Lower leg skin (tissue), 4 donors: ENCODE measurements at places on chromosomes 7 and 10. TPM values are rescaled to one million over a fixed set of nuclear protein-coding genes. Genes with fewer than 3 reads are reported as not detected.
A peak's percentile ranks its signal among the peaks of the same experiment; 100 is the strongest.

Gene TEX36
- not detected for total RNA-seq

Gene MRC1
- total RNA-seq, result 9.3 TPM

Gene AP5Z1
- total RNA-seq, result 87.4 TPM

Gene UCMA
- not detected for total RNA-seq

Gene DPCD
- total RNA-seq, result 12.7 TPM

Gene FIGNL1
- total RNA-seq, result 8.9 TPM

Gene ENTPD1
- 15.7 TPM for total RNA-seq

Gene DPYSL4
- total RNA-seq, result 1.1 TPM

Gene CYP26C1
- not detected for total RNA-seq

Gene SLC39A12
- not detected for total RNA-seq

Gene AVPI1
- 147 TPM for total RNA-seq

Gene GJD4
- not detected for total RNA-seq

Gene ANKRD1
- not detected for total RNA-seq

GRCh38 chr10:131478377-131478989, 167.0 kb upstream of the TCERG1L start:
- DNase-seq, result no peak

GRCh38 chr7:5689118-5689517, 92.3 kb downstream of the RNF216 start:
- DNase-seq, result no peak

- no peak for DNase-seq
These were observed 48.4 kb upstream of the ST8SIA6 start for GRCh38 chr10:17502814-17503213.

GRCh38 chr7:108345710-108346336, 110.4 kb downstream of the NRCAM start:
- DNase-seq, result no peak

- peak; percentile 84 for DNase-seq
These were observed 551 bp downstream of the KCND2 start for GRCh38 chr7:120273476-120273975.

- DNase-seq, result no peak
These were observed 36.8 kb downstream of the SLC18A2 start for GRCh38 chr10:117277675-117278074.

DNA sequence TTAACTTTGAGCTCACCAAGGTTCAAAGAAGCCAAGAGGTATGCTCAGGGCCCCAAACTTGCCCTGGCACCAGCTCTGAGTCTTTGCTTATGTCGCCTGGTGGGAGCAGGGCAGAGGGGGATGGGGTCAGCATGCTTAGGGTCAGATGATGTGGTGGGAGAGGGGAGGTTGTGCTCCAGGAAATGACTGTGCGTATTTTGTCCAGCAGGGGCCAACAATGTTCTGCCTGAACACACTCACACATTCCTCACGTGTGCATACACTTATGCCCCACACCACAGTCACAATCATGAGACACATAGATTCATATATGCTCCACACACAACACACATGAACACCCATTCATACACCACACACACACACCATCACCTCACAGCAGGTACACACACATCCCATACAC, 4.4 kb upstream of the RAMP3 start:
- DNase-seq, result no peak

DNA sequence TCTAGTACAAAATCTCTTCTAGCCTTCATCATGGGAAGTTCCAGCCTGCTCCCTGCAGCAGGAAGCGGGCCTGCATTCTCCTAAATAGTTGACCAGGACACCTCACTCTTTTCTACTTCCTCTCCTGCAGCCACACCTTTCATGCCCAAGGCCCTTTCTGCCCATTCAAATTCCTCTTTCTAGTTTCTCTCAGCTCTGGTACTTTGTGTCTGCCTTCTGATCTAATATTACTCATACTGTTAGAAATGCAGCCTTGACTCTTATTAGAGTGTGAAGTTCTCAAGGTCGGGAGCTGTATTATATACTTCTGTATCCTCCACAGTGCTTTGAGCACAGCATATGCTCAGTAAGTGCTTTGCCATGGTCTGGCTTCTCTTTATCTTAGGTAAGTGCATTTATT, 103.1 kb downstream of the PRKCQ start:
- DNase-seq, result no peak

- no peak for DNase-seq
These were observed 38.0 kb downstream of the INPP5A start for GRCh38 chr10:132575320-132576201.

DNA sequence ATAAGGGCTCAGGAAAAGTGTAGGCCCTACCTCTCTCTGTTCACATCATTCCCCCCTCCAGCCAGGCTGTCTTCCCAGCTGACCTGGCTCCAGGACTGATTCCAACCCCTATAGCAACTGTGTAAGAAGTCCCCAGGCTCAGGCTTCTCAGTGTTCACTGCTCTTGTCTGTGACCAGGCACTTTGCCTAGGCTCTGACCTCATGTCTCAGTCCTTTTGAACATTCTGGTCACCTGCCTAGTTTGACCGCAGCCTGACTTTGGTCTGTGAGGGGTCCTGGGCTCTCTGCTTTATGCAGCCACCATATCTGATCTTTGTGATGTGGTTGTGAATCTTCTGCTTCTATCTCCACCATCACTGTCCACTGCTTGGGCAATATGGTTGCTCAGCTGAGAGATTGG, 24.5 kb downstream of the HIF1AN start:
- no peak for DNase-seq

- no peak for DNase-seq
These were observed 95.3 kb upstream of the CYP26C1 start for GRCh38 chr10:92965314-92965713.

GRCh38 chr10:43772171-43772570, 123.5 kb upstream of the ZNF32 start:
- no peak for DNase-seq

DNA sequence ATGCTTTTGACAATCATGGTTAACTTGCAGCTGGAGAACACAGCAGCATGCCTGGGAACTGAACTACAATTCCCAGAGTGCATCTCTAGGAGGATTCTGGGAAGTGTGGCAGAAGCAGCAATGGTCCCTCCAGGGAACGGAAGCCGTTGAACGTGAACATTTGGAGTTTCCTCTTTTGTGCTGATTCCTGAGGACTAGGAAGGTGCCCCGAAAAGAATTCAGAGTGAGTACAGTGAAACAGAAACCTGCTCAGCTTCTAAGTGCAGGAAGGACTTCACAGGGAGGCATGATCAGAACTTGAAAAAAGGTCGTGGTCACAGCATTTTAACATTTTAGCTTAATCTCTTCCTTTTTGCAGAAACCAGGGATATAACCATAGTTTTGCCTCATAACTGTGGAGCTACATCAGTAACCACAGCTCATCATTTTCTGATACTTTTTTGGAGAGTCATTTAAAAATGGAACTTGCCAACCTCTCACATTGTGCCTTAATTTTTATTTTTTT, at the start of gene NUDT13:
TSS of gene NUDT13 (plus strand) at position 111 of the 505 bp plus-strand sequence. CDS start 3,911 bp downstream, outside the sequence.
- DNase-seq, result peak; percentile 87

- no peak for DNase-seq
These were observed 16.0 kb downstream of the PPP1R9A start for GRCh38 chr7:94923412-94923811.

- no peak for DNase-seq
These were observed 234.7 kb upstream of the GLI3 start for GRCh38 chr7:42471573-42472174.

GRCh38 chr10:84798312-84798711, 469.9 kb downstream of the CCSER2 start:
- no peak for DNase-seq

DNA sequence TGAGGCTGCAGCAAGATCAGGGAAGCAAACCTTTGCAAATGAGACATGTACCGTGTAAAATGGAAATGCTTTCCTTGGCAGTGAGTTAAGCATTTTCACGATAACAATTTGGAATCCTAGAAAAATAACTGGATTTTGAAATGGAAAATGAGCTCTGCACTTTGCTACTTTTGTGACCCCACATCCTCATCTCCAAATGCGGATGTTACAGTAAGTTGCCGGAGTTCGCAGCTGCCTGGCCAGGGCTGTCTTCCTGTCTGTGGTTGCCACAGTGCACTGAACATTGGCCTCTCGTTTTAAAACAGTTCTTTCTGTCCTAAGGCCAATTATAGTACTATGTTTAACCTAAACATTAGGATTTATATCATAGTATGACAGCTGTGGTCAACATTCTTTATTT, 136.2 kb upstream of the FZD8 start:
- DNase-seq, result no peak

- no peak for DNase-seq
These were observed 422.4 kb downstream of the PARD3 start for GRCh38 chr10:34392641-34393170.

- no peak for DNase-seq
These were observed 109.5 kb upstream of the LAMB4 start for GRCh38 chr7:108239501-108240225.

DNA sequence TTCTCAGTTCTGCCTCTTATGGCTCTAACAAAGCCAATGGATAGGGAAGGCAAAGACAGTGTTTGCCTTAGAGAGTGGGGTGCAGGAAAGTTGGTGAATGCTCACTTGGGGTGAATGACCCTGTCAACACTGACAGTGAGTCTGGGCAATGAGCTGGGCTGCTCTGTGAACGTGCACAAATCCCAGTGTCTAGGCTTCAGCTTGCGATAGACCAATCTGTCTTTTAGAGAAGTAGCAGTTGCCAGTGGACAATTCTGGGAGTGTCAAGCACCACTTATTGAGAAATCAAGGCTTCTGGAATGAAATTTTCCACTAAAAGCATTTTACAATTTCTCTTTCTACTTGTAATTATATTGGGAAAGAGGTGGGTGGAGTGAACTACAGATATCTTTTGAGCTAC, 141.4 kb downstream of the HERPUD2 start:
- DNase-seq, result no peak

DNA sequence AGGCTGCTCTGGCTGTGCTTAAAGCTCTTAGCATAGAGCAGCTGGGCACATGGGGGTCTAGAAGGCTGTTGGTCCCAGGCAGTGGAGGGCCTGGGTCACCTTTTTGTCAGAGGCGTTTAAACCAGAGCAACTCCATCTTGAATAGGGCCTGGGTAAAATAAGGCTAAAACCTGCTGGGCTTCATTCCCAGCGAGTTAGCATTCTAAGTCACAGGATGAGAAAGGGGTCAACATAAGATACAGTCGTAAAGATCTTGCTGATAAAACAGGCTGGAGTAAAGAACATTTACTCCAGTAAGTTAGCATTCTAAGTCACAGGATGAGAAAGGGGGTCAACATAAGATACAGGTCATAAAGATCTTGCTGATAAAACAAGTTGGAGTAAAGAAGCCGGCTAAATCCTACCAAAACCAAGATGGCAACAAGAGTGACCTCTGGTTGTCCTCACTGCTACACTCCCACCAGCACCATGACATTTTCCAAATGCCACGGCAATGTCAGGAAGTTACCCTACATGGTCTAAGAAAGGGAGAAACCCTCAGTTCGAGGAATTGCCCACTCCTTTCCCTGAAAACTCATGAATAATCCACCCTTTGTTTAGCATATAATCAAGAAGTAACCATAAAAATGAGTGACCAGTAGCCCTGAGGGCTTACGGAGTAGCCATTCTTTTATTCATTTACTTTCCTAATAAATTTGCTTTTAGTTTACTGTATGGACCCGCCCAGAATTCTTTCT, 96.8 kb upstream of the PCBD1 start:
- no peak for DNase-seq
